Stimulated activated CD4-positive, alpha-beta T cell treated with anti-CD3 and anti-CD28 coated beads, Interleukin-4, amount 100 ng/mL, for 48 hours (primary cell): ENCODE measurements at places on chromosomes 4 and X.

- no peak for DNase-seq
Observed at GRCh38 chr4:95830651-95831050, 9.2 kb upstream of the PDHA2 start.

DNA sequence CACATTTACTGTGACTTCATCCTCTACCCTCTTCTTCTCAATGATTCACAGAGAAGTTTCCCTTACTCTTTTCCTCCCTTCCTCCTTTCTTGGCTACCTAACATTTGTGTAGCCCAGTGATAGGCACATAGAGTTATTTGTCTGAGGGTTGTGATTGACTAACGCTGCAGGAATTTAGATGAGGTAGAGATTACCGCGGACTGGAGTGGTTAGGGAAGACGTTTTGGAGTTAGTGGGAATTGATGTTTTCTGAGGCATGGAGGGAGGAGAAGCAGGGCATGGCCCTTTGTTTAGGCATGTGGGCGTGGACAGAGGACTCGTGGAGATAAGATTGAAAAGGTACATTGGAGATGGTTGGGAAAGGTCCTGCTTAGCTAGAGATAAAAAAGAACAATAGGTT is 246.7 kb downstream of the GPAT3 start:
- DNase-seq: no peak

DNA sequence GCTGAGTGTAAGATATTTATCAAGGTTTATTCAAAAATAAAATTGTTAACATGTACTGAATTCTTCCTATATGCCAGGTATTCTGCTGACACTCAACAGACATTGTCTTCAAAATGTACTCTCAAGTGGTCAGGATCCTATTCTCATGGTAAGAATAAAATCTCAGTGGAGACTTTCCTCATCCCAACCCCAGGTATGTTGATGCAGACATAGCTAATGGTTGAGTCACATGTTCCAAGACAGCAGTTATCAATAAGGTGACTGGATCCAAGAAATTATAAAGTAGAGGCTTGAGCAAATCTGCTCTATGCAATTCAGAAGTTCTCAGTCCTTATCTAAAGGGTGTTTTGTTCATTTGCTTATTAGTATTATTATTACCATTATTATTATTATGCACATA is 115.2 kb upstream of the GABRA2 start:
- DNase-seq: no peak

DNA sequence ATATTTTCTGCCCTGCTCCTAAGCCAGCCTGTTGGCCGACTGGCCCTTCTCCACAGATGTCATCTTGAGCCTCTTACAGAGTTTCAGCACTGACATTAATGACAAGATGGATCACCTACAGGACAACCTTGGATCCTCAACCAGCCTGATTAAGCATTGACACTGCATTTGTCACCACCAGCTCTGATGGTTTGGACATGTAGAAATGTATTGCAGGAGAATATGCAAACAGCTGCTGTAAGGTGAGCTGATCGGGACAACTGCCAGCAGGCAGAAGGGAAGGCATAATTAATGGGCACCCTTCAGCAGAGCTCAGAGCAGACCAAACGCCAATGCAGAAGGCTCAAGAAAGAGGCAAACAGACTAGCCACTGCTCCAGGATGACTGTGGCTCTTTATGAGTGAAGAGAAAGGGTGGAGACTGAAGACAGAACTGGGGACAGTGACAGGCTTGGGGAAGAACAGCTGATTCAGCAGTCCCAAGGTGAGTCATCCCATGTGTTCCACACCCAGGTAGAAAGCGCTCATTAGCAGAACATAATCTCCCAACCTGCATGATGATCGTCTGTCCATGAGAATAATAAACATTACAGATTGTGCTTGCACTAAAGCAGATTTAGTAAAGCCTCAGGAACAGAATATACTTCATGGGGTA is 6.7 kb downstream of the CORIN start:
- no peak for DNase-seq

DNA sequence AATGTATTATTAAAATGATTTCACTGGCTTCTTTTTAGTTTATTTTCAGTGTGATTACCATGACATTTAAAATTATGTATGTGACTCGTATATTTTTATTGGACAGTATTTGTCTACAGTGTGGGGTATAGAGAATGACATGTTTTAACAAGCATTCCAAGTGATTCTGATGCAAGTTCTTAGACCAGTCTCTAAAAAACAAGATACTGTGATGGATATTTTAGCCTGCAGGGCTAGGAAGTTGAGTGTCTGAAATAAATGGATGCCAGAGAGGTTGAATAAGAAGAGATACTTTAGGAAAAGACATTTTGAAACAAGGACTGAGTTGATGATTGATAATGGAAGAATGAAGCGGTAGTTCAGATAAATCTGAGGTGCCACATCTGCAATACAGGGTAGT is 3.5 kb upstream of the MAD2L1 start:
- DNase-seq: no peak

- no peak for DNase-seq
Observed at GRCh38 chrX:101774340-101774739, 114.7 kb upstream of the ARMCX2 start.

DNA sequence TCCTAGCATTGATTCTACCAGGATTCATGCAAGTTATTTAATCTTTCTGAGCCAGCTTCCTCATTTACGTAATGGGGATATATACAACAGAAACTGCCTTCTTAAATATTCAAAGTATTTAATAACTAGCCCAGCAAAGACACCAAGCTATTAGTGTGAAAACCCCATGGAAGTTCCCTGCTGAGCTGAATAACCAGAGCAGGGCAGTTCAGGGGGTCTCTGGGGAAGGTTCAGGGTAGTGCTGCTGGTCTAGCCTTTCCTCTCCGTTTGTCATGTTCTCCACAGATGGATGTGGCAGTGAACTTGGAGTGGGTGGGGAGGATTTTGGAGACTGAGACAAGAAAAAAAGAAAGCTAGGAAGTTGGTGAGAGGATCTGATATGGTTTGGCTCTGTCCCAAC is 240.8 kb upstream of the TAPT1 start:
- DNase-seq: no peak

GRCh38 chr4:166399021-166399420 is 526.0 kb downstream of the TLL1 start:
- no peak for DNase-seq
